ENCODE measurements at places on chromosomes 13 and 19.

DNA sequence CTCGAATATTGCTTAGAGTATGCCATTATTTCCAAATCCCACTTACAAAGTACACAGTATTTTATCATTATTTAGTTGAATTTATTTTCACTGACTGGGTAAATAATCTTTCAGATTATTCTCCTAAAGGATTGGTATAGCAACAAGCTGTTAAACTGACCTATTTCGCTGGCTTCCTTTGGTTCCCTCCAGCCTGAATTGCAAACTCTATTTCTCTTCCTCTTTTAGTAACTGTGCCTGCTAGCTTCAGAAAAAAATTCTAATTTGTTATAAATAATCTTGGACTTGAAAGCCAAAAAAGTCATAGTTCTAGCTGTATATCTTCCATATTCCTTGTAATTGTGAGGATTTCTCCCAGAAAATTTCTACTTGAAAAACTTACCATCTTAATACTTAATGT is 15.0 kb upstream of the CCNA1 start:
- DNase-seq, result no peak

DNA sequence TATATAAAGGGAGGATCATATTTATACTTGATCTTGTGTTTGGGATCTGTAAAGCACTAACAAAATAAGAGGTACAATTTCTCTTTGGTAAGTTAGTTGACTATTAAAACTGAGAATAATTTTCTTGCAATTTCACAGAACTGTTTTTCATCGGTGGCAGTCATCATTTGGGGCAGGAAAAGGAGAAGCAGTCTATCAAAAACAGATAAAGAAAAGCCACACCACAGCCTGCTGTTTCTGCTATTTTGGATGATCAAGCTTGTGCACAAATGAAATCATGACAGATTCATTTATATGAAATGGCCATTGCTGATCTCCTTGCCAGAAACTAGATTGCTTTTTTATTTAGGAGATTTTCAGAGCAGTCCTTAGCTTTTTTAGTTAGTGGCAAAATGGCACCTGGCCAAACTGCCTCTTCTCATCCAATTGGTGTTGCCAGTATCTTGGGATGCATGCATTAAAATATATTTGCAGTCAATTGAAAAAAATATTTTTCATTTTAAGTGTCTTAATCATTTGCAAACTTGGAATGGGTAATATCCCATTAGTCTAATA is 326.0 kb downstream of the HS6ST3 start:
- DNase-seq, result no peak

DNA sequence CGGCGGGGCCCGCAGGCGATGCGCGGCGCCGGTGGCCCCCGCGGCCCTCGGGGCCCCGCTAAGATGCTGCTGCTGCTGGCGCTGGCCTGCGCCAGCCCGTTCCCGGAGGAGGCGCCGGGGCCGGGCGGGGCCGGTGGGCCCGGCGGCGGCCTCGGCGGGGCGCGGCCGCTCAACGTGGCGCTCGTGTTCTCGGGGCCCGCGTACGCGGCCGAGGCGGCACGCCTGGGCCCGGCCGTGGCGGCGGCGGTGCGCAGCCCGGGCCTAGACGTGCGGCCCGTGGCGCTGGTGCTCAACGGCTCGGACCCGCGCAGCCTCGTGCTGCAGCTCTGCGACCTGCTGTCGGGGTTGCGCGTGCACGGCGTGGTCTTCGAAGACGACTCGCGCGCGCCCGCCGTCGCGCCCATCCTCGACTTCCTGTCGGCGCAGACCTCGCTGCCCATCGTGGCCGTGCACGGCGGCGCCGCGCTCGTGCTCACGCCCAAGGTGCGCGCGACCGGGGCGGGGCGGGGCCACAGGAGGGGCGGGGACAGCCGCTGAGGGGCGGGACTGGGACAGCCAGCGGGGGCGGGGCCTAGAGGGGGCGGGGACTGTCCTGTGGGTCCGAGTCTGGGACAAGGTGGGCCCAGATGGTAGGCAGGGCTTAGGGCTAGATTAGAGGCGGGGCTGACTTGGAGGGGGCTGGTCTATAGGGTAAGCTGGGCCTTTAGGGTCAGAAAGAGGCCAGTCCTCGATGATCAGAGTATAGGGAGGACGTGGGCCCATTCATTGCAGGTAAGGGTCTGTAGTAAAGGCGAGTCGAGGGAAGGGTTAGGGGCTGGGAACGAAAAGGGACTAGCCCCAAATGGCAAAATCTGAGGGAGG is 5.1 kb downstream of the GRIN2D start:
- DNase-seq, result peak; percentile 80

DNA sequence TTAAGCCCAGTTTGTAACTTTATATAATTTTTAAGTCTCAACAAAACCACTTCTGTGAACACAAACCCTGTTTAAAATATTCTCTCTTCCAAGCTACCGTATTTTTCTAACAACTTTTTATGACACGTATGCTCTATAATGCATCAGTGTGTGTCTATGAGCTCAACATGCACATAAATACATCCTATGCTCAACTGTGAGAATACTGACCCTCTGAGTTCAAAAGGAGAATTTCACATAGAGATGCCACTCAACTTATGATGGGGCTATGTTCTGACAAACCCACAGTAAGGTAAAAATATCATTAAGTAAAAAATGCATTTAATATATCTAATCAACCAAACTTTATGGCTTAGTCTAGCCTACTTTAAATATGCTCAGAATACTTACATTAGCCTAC is 1139.7 kb upstream of the SPRY2 start:
- DNase-seq, result no peak

- no peak for DNase-seq
Observed at GRCh38 chr19:10237702-10238101, 6.6 kb upstream of the S1PR2 start.

GRCh38 chr13:73063166-73063565 is 4.4 kb downstream of the KLF5 start:
- DNase-seq, result no peak

DNA sequence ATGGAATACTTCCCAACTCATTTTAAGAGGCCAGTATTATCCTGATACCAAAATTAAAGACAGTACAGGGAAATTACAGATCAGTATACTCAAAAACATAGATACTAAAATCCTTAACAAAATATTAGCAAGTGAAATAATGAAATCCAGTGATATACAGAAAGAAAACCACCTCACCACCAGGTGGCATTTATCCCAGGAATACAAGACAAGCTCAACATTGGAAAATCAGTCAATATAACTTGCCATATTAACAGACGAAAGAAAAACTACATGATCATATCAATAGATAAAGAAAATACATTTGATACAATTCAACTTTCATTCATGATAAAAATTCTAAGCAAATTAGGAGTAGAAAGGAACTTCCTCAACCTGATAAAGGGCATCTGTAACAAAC is 6.7 kb upstream of the GNA15 start:
- DNase-seq, result peak; percentile 39

DNA sequence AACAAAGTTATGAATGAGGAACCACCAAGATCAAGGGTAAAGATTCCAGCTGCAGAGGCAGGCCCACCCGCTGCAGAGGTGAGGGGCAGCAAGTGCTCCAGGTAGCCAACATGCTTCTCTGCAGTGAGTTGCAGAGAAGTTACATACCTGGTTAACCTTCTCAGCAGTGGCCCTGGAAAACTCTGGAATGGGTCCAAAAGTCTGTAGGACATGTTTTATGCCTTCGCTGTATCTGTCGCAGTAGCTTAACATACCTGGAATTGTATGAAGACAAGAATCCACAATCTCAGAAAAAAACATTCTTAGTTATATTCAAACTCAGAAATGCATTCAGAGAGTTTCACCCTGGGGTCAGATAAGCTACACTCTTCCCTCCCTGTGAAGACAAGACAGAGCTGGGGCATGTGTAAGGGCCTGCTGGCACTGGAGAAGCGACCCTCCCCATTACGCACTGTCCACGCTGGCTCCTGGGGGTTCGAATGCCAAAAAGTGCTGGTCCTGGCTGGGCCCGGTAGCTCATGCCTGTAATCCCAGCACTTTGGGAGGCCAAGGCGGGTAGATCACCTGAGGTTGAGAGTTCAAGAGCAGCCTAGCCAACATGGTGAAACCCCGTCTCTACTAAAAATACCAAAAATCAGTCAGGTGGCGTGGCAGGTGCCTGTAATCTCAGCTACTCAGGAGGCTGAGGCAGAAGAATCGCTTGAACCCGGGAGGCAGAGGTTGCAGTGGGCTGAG is 121.0 kb downstream of the CRYL1 start:
- no peak for DNase-seq

GRCh38 chr19:48841571-48841970 is 5.3 kb upstream of the HSD17B14 start:
- DNase-seq, result no peak

GRCh38 chr13:103130681-103131210 is 64.5 kb upstream of the SLC10A2 start:
- DNase-seq, result no peak

- no peak for DNase-seq
Observed at GRCh38 chr13:98873377-98874028, 104.4 kb downstream of the DOCK9 start.

DNA sequence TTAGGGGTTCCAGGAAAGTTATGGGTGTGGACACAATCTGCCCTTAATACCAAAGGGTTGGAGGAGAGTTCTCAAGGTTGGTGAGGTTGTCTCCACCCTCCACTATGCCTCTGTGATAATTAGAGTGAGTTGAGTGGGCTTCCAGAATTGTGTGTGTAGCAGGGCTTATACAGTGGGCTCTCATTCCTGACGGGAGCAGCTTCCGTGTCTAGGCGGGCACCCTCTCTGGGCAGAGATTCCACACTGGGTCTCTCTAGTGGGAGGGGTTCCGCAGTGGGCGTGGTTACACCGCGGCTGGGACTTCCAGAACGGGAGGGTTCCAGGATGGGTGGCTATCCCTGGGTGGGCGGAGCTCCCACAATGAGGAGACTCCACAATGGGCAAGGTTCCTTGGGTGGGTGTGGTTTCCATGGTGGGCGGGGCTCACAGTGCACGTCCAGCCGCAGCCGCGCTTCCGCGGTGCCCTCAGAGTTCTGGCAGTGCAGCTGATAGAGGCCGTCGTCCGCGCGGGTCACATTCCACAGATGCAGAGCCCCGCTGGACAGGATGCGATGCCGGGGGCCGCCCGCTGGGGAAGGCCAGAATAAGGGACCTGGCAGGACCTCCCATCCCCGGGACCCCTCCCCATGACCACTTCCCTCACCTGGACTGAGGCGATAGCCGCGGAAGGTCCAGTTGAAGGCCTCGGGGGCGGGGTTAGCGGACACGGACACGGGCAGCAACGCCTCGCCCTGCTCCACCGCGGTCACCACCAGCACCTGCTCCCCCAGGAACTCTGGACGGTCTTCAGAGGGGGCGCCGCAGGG is 8.4 kb downstream of the NPHS1 start:
- no peak for DNase-seq

DNA sequence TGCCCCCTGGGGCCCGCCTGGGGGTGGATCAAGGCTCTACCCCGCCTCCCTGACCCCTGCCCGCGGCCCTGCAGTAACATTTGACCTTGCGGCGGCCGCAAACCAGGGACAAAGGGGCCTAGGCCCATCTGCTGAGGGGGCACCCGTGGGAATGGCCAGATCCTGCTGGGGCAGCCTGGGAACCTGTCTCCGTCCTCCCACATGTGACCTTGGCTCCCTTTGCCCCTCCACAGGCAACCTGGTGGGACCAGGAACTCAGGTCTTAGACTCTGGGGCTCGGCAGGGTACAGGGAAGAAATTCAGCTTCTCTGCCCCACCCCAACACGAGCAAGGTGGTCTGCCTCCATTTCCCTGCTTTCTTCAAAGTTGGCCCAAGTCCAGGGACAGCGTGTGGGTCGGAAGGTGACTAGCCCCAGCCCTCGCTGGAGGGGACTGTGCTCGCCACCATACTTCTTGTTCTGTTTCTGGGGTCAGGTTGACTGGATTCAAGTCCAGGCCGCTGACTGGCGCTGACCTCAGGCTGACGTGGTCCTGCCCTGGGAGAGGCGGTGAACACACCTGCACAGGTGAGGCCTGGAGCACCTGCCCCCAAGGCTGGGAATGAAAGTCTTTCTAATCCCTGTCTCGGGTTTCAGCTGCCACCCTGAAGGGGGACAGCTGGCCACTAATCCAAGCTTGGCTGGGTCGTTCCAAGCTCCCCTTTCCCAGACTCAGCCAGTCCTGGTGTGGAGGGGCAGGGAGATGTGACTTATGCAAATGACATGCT is 2.5 kb upstream of the NR2F6 start:
- DNase-seq, result no peak

DNA sequence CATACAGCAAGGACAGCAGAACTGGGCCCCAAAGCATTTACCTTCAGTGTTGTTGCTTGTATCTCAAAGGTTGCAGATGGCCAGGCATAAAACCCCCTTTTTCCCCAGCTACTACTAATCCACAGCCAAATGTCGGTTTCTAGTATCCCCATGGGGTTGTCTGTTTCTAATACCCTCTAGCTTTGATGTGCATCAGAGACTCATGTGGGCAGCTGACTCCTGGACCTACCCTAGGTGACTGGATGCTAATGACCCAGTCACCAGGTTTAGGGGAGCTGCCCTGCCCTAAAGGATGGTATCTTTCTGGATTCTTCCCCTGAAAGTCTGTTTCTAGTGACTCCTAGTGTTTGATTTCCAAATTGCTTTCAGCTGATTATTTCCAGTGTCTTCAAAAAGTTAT is 23.9 kb downstream of the TJP3 start:
- no peak for DNase-seq

GRCh38 chr13:33497146-33497845 is 211.7 kb upstream of the STARD13 start:
- no peak for DNase-seq

- no peak for DNase-seq
Observed at GRCh38 chr13:73767191-73767741, 366.9 kb downstream of the KLF12 start.

DNA sequence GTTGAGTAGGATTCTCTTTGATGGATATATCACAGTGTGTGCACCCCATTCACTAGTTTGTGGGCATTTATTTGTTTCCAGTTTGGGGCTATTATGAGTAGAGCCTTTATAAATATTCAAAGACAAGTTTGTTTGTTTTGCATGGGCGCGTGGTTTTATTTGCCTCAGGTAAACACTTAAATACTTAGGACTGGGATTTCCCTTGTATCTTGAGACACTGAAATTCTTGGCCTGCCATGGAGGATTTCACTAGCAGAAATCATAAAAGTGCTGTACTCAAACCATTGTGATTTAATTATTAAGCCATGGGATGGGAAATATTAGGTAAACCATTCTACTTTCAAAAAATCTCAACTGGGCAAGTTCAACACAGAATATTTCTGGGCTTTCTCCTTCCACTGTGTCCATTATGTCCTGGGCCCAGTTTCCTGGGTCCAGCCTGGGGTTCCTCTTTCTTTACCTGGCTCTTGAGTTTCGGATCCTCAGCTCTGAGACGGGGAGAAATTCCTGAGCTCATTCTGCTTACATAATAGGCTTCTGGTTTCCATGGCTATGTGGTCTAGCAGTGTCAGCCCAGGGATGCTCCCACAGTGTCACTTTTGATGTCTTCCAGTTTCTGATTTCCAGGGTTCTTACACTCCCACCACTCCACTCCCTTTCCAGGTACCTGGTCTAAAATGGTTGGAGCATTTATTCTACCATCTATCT is 14.4 kb downstream of the MYO16 start:
- no peak for DNase-seq

GRCh38 chr13:37118016-37118415 is 12.6 kb upstream of the CSNK1A1L start:
- DNase-seq, result no peak

- DNase-seq, result no peak
Observed at GRCh38 chr13:23679220-23679619, 109.0 kb downstream of the TNFRSF19 start.

GRCh38 chr19:677601-678436 is 1.6 kb downstream of the FSTL3 start:
- no peak for DNase-seq

- no peak for DNase-seq
Observed at GRCh38 chr13:31377946-31378345, 178.2 kb downstream of the B3GLCT start.
